ENCODE measurements at places on chromosomes 5 and 9.

DNA sequence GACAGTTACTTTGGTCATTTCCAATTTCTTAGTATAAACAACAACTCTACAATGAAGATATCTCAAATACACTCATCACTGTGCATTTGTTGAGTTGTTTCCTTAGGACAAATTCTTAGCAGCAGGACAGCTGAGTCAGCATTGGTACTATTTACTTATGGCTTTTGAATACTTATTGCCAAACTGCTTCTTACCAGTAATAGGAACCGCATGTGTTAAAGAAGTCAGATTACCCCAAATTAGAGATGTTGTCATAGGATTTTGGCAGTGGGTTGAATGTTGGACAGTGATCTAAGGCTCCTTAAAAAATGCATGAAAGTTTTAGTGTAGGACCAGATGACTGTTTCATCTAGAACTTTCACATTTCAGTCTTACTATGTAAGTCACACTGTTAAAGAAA, 280.1 kb upstream of the DMRT1 start:
- peak; percentile 44 for DNase-seq

DNA sequence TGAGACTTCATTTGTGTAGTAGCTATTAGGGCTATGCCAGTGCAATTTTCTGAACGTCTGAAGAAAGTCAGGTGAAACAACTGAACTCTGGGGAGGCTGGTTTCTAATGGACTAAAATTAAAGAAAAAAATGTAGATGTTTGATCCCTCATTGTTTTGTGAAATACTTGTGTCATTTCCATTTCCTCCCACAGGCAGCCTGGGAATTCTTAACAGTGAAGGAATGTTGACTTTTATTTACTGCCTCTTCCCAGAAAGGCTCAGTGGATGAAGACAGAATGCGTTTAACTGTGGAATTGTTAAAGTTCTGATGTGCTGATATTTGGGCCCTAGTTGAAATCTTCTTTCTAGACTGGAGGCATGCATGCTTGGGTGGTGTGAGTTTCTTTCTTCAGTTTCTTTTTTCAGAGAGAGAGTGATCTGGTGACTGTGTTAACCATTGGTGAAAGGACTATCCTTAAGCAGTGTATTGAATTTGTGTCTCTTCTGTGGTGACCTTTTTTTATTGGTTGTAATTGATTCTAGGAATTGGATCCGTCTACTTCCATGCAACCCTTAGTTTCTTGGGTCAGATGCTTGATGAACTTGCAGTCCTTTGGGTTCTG, 15.5 kb downstream of the ACER2 start:
- no peak for DNase-seq

- DNase-seq, result no peak
Measured at GRCh38 chr5:138543730-138544104, 681 bp upstream of the ETF1 start.

DNA sequence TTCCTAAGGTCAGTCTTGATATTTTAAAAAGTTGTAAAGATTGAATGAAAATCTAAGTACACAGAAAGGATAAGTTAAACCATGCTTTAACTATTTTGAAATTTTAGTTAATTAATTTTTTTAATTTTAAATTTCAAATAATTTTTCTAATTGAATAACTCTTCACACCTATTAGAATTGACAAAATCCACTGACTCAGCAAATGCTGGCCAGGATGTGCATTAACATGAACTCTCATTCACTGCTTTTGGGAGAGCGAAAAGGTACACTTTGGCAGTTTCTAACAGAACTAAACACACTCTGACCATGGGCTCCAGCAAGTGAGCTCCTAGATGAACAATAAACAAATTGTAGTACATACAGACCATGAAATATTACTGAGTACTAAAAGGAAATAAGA, 209.5 kb downstream of the PTPRD start:
- no peak for DNase-seq

DNA sequence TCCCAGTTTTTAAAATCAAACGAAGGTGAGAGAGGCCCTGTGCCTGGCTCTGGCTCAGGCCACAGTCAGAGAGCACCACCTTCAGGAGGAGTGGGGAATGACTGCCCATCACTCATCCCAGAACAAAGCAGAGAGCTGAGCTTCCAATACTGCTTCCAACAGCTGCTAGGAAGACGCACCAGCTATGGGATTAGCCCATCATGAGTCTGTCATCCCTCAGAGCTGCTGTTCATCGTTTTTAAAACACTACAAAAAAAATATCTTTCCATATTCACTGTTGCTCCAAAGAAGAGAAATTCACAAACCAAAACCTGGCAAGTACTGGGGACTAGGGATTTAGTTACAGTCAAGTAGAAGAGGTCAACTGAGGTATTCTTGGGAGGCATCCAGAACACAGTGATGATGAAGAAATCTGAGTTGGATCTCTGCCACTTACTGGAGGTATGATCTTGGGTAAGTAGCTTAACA, 102.4 kb downstream of the CDK5RAP2 start:
- peak; percentile 79 for DNase-seq

DNA sequence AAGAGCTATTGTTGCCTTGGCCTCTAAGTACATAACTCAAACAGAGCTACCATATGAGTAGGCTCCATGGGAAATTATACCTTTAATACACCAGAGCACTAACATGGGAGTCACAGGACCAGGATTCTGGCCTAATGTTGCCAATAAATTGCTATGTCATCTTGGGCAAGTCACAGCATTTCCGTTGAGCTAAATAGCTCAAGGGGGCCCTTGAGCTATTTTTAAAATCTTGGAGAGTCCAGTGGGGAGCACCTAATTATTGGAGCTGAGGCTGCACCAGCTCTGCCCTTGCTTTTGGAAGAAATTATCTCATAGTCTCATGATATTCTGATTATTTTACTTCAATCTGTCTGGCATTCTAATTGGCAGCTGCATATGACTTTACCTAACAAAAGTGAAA, 350.8 kb downstream of the ENC1 start:
- DNase-seq, result no peak

GRCh38 chr9:21831841-21832509, 29.5 kb downstream of the MTAP start:
- no peak for DNase-seq

GRCh38 chr5:139065306-139065705, 132.9 kb downstream of the SIL1 start:
- DNase-seq, result peak; percentile 55

DNA sequence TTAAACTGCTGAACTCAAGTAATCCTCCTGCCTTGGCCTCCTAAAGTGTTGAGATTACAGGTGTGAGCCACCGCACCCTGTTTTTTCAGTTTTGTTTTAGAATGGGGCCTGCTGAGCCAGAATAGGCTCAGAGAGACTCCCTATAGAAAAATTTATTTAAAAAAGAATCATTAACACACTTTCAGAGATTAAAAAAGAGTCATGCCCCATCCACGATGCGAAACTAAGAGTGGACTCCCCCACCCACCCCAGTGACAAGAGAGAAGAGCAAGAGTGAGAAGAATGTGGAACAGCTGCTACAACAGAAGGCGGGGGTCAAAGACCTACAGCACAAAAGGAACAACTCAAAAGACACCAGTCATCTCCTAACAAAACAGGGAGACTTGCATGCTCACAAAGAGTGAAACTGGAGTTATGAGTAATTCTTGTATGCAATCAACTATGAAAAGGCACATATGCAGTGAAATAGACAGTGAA, 47.2 kb downstream of the GLDC start:
- DNase-seq, result no peak

- peak; percentile 64 for DNase-seq
Measured at GRCh38 chr9:122370869-122371755, at the start of gene PTGS1. TSS of gene PTGS1 (plus strand) at chr9:122371024. CDS start at chr9:122371085, 61 bp downstream.

DNA sequence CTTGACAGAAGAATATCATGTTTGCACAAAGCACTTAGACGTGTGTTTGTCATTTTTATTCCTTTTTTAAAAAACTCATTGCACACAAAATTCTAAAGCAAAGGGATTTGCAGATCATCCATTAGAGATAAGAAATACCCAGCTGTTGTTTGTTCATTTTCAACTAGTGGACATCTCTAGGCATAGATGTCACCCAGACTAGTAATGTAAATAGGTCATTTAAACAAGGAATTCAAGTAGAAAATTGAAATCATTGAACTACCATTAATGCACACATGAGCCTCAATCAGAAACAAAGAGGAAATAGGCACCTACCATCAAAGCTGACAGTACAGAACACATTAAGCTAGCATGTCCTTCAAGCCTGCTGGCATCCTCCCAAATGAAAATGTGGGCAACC, 107.3 kb downstream of the OR2K2 start:
- DNase-seq, result no peak

GRCh38 chr5:161278739-161279660, 267.5 kb downstream of the GABRB2 start:
- DNase-seq, result no peak

GRCh38 chr5:180639741-180640610, 9.4 kb downstream of the FLT4 start:
- no peak for DNase-seq

DNA sequence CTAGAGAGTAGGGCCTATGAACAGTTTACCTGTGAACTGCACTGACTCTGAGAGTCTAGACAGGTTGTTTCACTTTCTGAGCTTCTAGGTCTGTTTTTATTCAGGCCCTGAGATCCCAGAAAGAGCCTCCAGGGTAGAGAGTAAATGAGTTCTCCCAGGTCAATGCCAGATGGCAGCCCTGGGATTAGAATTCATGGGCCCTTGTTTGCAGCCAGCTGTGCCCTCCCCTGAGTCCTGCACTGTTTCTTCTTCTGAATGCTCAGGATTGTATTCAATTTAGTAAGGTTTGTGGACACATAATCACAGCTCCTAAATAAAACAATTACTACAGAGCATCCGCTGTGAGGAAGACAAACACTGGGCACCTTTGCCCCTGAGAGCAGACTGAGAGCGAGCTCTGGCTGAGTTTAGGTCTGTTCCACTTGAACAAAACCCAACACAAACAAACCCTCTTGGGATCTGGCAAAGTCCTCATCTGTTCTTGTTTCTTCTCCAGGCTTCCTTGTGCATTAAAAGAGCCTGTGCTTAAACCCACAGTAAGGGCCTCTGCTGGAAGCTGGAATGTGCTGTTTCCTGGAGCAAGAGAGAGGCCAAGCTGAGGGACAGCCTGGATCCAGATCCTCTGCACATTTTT, 29.9 kb downstream of the FAM219A start:
- DNase-seq, result no peak

DNA sequence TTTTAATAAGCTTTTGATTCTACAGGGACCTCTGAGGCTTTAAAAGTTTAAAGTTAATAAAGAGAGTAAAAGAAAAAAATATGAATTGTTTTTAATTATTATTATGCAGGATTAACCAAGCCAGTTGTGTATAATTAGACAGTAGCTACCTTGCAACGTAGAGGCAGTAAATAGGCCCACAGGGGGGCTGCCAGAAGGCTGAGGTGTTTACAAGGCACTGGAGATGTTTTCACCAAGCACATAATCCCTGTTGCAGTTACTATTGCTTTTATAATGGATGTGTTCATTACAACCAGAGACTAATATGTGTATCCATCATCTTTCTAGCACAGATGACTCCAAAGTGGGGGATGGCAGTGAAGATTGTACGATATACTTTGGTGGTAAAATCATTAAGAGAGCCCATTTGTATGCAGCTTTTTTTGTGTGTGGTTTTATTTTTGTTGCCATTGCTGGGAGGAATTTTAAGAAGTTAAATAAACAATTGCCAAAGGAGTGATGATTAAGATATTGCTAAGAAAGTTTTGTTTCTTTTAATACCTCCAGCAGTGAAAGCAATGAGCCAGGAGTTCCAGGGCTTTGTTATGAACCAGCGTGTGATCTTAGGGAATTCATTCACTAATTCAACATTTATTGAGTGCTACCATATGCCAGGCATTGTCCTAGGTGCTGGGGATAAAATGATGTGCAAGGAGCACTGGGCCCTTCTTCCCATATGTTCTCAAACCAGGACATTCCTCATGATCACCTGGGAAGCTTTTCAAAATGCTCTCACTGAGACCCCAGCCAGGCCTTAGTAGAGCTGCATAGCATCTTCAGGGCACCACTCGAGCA, 138.7 kb upstream of the EFNA5 start:
- no peak for DNase-seq

DNA sequence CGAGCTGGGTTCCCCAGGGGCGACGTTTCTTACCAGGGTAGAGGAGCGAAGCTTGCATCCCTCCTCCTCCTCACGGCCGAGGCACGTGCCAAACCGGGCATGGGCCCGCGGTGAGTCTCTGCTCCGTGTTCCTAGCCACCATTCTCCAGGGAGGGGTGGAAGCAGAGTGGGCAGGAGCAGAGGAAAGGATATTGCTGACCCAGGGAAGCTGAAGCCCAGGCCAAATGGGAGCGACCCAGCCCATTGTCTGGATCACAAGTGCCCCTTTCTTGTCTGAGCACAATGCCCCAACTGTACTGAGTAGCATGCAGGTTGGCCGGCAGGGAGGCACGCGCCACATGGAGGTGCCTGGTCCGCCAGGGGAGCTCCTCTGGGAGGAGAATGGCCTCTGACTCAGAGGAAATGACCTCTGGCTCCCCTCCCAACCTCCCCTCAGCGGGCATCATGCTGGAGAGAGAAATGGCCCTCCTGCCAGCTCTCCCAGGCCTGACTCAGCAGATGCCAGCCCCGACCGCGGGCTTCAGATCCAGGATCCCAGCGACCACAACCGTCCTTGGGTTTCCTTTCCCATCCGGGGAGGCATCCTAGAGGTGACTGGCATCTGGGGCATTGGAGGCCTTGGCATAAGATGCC, 1.1 kb downstream of the PRR7 start:
- DNase-seq, result no peak

- no peak for DNase-seq
Measured at GRCh38 chr5:170792878-170793277, 9.4 kb downstream of the GABRP start.

- no peak for DNase-seq
Measured at GRCh38 chr9:10818206-10818605, 205.4 kb upstream of the PTPRD start.

DNA sequence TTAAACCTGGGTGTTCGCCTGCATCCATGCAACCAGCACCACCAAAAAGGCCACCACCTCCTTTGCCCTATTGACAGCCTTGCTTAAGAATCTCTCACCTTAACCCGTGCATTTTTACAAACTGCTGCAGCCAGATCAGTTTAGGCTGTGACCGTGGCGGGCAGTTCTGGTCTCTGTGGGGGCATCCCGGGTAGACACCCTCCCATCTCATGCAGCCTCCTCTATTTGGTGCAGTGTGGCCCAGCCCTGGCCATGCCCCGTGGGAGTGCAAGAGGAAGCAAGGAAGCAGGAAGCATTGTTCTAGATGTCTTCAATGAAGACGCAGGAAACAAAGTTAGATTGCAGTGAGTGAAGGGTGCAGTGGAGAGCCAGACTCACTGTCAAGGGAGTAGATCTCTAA, 108.8 kb upstream of the MVB12B start:
- DNase-seq, result no peak

- DNase-seq, result peak; percentile 71
Measured at GRCh38 chr5:175466700-175467318, 11.6 kb upstream of the SFXN1 start.

GRCh38 chr9:112971415-112971814, 40.6 kb downstream of the ZNF883 start:
- DNase-seq, result peak; percentile 2

- no peak for DNase-seq
Measured at GRCh38 chr9:36056896-36057295, 20.2 kb downstream of the RECK start.

GRCh38 chr9:116654059-116654355, 33.1 kb upstream of the TRIM32 start:
- DNase-seq, result no peak

- DNase-seq, result no peak
Measured at GRCh38 chr9:25119041-25119440, 559.2 kb downstream of the TUSC1 start.

All from tongue (tissue), 3 donors.